CD8-positive, alpha-beta memory T cell (primary cell): ENCODE measurements at places on chromosomes 7 and 10.

DNA sequence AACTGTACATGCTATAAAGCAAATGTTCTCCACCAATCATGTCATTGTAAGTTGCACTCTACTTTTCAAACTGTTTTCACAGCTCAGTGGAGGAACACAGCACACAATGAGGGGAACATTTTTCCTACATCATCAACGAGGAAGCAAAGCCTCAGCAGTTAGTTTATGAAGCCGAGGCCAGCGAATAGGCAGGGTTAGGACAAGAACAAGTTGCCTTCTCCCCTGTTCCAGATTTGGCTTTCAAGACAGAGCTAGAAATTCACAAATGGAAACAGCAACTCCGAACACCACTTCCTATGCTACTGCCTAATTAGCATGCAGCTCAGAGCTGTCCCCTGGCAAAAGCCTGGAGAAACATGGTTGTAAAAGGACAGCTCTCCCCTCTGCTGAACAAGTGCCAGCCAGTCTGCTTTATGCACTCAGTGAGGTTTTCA, 19.8 kb downstream of the ITGB8 start:
- DNase-seq: no peak

- no peak for DNase-seq
Observed at GRCh38 chr10:71857934-71858890, 7.2 kb upstream of the PSAP start.

DNA sequence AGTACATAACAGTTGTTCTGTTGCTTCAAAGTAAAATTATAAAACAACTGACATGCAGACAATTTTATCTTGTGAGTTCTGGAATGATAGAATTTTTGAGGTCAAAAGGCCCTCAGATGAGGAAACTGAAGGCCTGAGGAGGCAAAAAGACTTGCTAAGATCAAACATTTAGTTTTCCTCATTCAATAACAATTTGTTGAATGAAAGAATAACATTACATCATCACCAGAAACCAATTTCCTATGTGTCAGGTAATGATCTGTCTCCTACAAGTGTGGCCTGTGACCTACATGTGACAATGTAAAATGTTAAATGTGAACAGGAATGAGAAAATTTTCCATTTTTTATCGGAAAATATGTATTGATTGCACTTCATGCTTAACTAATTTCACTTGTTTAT, 16.6 kb upstream of the ASB4 start:
- DNase-seq: no peak

DNA sequence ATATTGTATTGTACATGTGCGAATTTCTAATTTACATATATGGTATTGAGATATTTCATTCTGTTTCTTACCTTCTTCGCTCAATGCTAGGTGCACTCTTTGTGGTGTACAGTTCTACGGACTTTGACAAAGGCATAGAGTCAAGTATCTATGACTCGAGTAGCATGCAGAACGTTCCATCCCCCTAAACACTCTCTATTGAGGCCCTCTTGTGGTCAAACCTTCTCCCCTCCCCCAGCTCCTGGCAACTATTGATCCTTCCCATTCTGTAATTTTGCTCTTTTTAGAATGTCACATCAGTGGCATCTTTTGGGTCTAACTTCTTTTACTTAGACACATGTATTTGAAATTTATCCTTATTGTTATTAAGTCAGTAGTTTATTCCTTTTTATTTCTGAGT, 30.7 kb upstream of the GDF10 start:
- DNase-seq: no peak

DNA sequence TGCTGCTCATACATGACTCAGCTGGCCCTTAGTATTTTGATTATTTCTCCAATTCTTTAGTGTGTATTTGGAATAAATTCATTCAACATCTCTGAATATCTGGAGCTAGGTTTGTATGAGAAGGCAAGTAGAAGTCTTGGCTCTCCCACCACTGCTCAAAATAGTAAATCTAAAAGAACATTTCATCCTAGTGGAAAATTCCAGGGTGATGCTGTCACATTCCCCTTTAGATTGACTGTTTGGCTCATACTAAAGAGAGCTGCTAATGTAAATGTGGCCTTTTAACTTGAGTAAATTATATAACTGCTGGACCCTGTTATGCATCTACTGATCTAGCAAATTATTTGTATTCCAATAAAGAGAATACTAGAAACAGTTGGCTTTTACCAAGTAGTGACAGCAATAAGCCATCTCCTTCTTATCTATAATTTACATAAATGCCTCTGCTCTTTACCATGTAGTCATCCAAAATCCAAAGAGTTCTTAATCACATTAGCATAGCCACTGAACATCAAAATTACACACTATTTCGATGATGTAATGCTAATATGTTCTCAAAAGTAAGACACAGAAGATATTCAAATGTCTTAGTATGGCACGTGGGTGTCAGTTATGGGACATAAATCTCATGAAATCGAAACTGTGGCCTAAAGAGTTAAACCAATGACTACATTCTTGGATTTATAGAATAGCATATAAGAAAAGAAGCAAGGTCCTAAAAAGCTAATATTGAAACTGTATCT, 86.9 kb upstream of the KCND2 start:
- no peak for DNase-seq

GRCh38 chr7:111384065-111384891, 178.0 kb downstream of the IMMP2L start:
- DNase-seq: no peak

GRCh38 chr7:101121991-101122932, 4.6 kb upstream of the SERPINE1 start:
- no peak for DNase-seq

- no peak for DNase-seq
Observed at GRCh38 chr7:2730846-2731770, 43.1 kb downstream of the AMZ1 start.

GRCh38 chr10:70232155-70232858, 922 bp downstream of the PPA1 start:
- DNase-seq: peak; percentile 34

DNA sequence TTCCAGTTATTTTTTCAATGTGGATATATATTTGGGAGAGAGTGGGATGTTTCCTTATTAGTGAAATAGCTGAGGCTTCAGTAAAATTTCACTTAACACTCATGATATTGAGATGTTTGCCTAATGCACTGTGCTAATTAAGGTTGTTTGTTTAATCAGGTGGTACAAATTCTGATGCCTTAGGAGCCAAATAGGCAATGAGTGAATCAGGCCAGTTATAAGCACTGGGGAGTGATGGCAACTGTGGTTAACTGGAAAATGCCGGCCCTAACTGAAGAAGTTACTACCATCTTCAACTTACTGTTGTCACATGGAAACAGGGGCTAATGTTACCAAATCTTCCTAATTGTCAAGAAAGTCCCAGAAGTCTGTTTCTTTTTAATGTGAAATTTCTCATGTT, 32.0 kb downstream of the VCL start:
- no peak for DNase-seq

DNA sequence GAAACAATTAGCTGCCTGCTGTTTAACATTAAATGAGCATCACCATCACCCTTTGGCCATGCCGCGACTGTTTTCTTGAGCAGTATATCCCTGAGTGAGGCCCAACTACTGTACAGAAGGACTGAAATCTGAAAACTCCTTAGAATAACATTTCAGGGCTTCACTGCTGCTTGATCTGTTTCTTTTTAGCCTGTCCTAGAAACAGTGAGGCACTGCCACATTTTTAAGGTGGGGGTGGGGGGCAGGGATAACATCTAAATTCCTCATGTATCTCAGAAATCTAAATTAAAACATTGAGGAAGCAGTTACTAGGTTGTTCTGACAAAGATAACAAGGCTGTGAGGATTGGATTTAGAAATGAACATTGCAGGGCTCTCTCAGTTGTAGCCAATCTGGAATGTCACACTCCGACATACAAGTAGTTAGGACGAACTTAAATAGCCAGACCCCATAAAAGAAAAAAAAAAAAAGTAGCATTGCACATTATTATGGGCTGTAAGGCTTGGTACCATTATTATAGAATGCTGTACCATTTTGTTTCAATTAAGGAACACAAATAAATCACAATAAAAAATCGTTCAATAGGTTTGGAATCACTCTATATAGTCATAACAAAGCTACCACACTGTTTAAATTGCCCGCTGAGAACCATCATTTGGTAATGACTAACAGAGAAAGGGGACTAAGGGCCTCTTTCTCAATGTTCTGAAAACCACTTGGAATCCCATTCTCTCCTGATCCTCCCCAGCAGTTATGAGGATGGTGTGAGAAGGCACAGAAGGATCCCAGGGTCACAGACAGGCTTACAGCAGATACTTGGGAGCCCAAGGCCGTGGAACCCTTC, 256.1 kb downstream of the INHBA start:
- DNase-seq: no peak

GRCh38 chr10:8054494-8055407, at the start of gene GATA3:
Gene GATA3 (plus strand): TSS chr10:8054688. CDS start chr10:8055656, 968 bp downstream.
- DNase-seq: peak; percentile 79

DNA sequence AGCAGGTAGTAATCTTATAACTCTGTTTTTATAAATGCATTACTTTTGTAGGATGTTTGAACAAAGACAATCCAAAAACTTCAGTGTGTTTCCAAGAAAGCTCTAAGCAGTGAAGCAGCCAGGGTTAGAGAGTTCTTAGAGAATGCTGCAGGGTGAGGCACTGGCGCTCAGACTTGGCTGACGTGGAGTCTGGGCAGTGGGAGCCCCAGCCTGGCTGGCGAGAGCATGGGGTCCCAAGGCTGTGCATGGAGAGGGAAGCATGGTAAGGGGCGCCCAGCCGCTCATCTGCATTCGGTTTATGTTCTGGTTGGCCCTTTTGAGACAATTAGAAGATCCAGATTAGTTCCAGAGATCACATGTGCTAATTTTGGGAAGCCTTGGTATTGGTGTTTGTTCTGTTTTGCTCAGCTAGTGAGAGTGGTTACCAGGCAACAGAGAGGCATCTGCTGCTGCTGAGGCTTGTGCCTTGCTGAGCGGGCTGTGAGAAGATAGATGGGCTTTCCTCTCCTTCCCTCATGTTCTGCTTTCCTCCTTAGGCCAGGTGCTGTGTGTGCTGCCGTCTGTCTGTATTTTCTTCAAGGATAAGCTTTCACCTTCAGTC, 10.3 kb downstream of the SUN1 start:
- no peak for DNase-seq

GRCh38 chr7:27875061-27875460, 135.1 kb downstream of the TAX1BP1 start:
- DNase-seq: no peak

DNA sequence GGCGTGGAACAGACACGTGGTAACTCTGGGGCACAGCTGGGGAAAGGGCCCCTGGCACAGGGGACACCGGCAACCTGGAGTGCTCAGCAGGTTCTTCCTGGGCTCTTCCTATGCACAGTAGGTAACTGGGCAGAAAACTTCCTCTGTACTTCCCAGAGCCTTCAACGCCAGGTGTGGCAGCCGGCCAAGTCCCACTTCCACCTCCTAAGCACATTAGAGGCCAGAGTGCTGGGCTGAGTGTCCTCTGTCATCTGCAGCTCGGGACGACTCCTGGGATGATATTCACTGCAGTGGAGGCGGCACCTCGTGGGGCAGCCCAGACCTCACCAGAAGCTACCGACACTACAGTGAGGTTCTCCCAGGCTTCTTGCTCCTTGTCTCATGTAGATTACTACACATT, 114.5 kb downstream of the LARP4B start:
- no peak for DNase-seq

- no peak for DNase-seq
Observed at GRCh38 chr10:7239312-7239985, 171.4 kb downstream of the SFMBT2 start.

GRCh38 chr10:129628823-129629222, 161.8 kb downstream of the MGMT start:
- DNase-seq: no peak
